Stimulated activated CD4-positive, alpha-beta T cell treated with anti-CD3 and anti-CD28 coated beads, Interleukin-4, amount 100 ng/mL, for 48 hours (primary cell): ENCODE measurements at places on chromosomes 2 and 18.

DNA sequence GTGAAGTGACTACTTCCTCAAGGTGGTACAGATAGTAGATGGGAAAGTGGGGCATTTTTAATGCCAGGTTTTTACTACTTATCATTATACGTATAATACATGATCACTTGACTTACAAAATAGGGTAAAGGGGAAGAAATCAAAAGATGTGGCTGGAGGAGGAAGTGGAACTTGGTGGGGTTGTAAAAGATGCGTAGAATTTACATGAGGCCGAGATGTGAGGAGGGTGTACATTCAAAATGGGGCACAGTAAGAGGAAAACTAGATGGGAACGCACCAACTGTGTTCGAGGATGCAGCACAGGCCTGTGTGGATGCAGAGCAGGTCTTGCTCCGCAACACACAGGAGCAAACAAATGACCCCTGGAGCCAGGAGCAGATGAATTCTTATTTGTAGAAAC, 403.3 kb downstream of the TXNL1 start:
- DNase-seq, result no peak

- DNase-seq, result peak; percentile 37
Observed at GRCh38 chr2:74267068-74267467, 68.7 kb downstream of the MTHFD2 start.

- no peak for DNase-seq
Observed at GRCh38 chr2:148614014-148614321, 30.6 kb upstream of the EPC2 start.

DNA sequence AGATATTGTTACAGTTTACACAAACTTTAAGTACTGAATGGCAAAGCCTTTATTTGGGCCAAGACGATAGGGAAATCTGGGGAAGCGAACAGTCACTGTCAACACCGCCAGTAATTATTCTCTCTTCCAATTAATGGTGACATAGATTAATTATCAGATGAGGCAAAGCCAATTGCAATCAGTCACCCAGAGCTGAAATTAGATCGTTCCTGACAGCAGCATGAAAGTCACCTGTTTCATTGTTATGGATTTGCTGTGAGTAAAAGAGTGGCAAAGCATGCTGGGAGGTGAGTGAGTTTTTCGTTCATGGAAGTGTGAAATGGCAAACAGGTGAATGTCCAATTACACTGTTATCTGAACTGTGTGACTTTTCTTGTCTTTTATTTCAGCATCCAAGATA, 164.8 kb upstream of the KLHL14 start:
- no peak for DNase-seq

DNA sequence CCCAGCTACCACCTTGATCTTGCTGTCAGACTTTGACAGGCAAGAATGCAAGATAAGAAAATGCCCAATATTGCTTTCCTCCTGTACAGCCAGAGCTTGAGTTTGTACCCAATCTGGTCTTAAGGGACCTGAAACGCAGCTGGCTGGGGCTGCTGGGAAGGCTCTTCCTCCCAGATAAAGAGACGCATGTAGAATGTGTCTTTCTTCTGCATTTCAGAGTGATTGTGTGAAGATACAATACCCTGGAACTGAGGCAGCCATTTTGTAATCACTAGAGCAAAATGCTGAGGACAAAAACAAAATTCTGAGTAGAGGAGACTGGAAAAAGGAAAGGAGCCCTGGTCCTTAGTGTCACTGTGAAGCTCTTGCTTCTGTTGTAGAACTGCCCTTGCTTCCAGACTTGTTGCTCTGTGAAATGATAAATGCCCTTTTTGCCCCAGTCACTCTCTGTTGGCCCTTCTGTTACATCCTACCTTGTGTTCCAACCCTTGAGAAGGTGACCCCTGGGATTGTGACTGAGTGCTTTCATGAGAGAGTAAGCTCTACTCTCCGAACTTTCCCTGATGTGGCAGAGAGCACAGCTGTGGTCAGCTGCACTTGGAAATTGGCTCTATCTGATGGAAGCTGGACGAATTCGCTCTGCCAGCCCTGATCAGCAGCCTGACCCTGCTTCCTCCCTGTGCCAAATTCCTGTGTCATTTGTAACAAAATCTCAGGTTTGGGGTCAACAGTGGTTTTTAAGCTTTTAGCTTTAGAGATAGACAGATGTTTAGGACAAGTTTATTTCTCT, 137.4 kb upstream of the RBMS1 start:
- DNase-seq, result no peak

DNA sequence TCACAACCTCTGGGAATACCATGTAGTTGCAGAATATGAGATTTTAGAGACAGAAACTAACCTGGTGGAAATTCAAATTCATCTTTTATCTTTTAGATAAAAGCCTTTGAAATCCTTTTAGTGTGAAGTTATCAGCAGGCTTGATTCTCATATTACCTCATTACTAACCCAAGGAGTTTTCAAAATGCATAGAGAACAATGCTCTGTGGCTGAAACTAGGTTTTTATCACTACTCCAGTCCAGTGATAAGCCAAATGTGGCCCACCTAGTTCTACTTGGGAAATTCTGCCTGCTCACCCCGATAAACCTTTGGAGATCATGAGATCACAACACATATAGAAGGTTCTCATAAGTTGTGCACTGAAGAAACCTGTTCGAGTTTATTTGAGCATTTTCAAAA, 121.7 kb downstream of the MMADHC start:
- no peak for DNase-seq

DNA sequence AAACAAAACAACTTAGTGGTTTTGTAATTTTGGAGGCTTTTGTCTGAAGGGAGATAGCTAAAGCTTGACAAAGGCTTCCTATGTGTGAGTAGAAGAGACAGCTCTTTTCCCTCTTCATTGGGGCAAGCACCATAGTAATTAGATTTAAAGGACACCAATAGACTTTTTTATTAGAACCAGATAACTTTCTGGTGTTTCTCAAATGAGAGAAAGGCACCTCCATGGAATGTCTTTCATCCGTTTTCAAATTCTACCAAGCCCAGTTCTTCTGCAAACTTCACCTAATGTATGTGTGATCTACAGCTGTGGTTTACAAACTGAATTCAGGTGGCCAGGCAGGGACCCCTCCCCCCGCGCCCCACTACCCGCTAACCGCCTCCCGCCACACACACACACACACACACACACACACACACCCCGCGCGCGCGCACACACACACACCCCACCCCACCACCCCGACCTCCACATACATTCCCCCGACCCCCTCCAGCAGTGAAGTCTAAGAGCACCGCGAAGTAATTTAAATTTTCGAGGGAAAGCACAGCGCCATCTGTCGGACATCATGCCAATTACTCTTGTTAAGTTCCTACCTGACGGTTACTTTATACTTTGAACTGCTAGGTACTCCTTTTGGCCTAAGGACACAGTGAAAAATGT, 31.6 kb upstream of the PPP1R1C start:
- DNase-seq, result peak; percentile 45

DNA sequence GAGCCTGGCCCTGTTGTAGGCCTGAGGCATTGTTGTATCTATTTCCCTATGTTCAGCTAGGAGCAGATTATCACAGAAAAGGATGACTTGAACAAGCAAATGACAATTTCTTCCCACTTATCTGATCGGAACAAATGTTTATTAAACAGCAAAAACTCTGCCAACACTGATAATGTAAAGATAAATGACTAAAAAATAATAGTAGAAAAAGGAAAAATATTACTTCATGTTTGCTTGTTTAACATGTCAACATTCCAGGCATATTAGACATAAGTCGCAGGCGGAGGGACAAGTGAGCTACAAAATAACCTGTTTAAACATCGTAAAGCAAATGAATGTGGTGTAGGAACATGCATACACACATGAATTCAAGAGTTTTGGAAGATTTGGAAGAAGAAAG, 257.9 kb downstream of the TMX3 start:
- no peak for DNase-seq

GRCh38 chr2:54673501-54673998, 49.9 kb upstream of the EML6 start:
- peak; percentile 26 for DNase-seq

GRCh38 chr2:1512321-1513289, 99.3 kb downstream of the TPO start:
- no peak for DNase-seq

DNA sequence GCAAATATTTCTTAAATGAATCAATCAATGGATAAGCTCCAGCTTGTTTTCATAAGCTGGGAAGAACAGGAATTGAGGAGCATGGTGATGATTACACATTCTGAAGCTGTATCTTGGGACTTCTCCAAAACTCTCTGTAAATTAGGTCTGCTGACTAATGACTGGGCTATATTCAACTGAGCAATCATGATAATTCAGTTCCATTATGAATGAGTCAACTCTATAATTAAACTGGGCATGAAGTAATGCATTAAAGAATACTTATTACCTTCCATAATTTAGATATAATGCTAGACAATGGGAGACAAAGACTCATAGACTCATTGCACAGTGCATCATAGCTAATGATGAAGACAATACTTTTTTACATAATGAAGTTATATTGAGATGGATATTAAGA, 207.4 kb downstream of the CBLN2 start:
- DNase-seq, result no peak

GRCh38 chr18:48155856-48156255, 225.4 kb upstream of the SMAD2 start:
- no peak for DNase-seq

DNA sequence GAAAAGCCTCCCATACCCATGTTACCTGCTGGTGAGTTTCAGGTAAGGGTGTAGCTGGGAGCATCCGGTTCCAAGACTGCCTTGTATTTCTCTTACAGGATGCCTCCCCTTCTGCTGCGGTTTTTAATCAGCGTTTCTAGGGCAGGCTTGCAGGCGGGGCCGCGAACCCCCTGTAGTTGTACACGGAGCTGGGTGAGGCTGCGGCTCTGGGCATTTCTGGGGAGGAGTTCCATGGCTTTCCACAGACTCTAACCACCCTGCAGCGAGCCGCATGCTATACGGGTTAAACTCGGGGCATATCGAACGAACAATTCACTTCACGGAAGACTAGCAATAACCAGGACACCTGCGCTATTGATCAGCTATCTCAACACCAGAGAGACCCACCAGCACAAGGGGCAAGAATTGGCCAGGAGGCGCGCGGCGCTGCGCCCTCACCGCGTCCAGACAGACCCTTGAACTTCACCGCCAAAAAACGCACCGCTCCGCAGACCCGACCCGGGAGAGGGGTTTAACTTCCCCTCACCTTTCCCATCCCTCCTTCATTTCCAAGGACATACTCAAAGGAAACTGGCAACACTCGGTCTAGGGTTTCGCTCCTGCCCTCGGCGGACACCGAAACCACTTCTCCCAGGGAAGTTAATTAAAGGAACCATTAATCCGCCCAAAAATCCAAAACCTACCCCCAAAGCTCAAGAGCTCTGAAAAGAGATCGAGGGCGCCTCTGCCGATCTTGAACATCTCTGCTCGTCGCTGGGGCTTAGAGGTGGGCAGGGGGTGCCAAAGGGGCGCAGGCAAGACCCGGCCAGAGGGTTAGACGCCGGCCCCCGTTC, 909 bp downstream of the TGFA start:
- no peak for DNase-seq

DNA sequence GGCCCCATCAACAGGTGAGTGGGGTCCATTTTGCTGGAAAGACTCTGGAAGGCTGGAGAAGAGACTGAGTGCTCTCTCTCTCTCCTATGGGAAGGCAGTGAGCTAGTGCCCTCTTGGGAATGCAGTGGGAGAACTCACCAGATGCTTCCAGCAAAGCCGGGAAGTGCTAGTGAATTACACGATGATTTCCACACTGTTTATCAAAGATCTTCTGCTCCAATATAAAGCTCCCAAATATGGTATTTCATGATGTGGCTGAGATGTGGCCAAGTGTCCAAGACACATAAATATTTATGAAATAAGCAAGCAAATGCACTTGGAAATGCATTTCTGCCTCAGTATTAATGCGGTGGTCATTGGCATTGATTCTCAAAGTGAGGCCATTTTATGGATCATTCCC, 135.9 kb downstream of the VAPA start:
- DNase-seq, result no peak

DNA sequence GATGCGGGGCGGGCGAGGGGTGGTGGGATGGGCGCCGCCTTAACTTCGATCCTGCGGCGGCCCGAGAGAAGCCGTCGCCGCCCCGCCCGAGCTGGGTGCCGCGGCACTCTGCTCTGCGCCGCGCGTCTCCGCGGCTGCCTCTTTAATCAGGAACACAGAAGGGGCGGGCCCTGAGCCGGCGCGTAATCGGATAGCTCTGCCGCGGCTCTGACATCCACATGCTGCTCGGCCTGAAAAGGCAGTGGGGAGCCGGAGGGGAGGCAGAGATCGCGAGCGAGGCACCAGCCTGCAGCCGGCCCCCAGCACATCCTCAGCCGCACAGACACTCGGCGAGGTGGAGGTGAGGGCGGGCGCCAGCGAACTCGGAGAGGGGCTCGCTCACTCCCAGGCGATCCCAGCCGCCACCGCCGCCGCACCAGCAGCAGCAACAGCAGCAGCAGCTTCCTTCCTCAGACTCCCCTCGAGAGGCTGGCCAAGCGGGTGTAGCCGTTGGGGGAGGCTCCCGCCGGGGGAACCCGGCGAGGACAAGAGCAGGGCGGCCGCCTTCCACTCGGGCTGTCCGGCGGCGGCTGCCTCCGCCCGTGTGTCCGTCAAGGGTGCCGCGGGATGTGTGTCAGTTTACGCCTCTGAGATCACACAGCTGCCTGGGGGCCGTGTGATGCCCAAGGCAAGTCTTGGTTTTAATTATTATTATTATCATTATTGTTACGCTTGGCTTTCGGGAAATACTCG, at the start of gene NRP2:
Gene NRP2, plus strand, starts transcription at position 263 of the 732 bp plus-strand sequence. CDS start 790 bp downstream, outside the sequence.
- DNase-seq, result peak; percentile 37

DNA sequence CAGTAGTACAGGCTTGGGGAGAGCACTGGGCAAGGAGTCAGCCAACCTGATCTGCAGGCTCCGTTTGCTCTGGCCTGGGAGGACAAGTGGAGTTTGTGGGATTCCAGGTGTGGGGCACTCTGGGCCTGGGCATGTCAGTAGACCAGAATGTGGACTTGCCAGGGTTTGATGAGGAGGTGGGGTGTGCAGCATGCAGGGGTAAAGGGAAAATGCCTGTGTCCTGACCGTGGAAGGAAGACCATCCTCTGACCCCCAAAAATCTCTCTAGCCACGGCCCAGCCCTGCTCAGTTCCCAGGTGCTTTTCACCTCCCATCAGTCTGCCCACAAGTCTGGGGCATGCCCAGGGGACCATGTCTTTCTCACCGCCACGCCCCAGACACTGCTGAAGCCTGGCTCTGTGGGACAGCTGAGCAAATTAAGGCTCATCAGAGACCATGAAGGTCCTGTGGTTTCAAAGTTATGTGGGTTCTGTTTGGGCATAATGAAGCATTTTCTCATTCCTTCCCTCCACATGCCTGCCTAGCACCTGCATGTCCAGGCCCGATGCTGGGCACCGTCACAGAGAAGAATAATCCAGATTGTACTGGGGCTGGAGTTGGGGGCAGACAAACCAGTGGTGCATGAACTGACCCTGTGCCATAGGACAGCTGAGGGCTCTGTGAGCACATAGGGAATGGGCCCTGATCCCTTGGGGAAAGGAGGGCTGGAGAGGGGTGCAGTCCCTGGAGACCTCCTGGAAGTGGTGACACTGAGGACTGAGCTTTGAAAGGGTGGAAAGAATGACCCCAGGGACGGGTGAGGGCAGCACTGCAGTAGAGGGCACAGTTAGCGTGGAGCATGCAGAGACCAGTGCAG, 6.5 kb upstream of the KCNF1 start:
- DNase-seq, result no peak
